GM20000 (cell line): ENCODE measurements at places on chromosomes 12 and 14.

GRCh38 chr12:113271466-113271852 lies 50.2 kb downstream of the TPCN1 start:
- no peak for DNase-seq

GRCh38 chr12:92486443-92487137 lies 216.2 kb upstream of the PLEKHG7 start:
- DNase-seq, result no peak

DNA sequence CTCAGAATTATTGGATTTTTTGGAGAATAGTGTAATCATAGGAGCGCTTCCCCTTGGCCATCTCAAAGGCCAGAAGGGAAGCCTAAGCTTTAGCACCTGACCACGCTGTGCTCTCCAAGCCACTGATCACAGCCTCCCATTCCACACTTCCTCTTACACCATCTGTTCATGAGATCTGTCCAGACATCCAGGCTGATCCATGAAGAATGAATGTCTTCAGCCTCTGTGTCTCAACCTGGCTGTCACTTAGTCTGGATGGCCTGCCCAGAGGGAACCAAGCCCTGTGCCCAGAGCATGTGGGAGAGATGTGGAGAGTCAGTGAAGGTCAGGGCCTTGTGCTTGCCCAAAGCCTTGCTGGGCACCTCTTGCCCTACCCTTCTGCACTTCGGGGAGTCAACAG lies 40.5 kb downstream of the TSPAN11 start:
- DNase-seq, result no peak

- DNase-seq, result no peak
These were observed 439.3 kb upstream of the PRICKLE1 start for GRCh38 chr12:43028826-43029225.

- no peak for DNase-seq
These were observed 12.1 kb downstream of the TCL1A start for GRCh38 chr14:95701846-95702221.

DNA sequence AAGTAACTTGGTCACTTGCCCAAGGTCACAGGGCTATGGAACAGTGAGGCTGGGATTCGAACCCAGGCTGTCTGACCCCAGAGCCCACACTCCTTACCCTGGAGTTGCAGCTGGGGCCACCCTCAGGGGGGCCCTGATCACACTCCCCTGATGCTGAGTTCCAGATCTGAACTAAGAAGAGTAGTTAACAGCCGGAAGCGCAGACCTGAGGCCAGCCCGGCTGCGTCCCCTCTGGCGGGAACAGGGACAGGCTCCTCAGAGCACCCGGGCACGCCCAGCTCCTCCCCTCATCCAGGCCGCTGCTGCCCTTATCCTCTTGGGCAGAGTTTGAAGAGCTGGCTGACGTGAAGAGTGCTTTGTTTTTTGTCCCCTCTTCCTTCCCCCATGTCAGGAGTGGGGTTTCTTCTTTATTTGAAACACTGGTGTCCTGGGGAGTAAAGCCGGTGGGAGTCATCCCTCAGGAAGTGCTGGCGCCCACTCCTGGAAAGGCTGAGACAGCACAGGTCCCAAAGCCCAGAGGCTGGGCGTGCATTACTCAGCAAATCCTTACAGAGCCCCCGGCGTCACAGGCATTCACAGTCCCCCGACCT lies 8.7 kb downstream of the PHB2 start:
- peak; percentile 68 for DNase-seq

GRCh38 chr12:124175704-124176103 lies 119.2 kb upstream of the RFLNA start:
- DNase-seq, result no peak

DNA sequence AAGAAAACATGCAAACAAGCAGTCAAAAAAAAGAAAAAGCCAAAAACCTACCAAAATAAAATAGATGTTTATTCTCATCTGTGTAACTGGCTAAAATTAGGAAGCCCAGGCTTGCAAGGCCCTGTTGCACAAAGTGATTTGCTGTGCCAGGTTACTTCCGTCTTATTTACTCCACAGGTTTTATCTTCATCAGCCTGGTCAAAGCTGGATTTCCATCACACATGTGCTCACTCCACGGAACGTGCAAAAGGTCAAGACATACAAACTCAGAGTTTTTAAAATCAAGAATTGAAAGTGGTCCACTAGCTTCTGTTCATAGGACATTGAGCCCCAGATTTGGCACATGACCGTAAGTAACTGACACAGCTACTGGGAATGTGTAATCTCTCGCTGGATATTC lies 14.8 kb downstream of the KCNJ8 start:
- no peak for DNase-seq

DNA sequence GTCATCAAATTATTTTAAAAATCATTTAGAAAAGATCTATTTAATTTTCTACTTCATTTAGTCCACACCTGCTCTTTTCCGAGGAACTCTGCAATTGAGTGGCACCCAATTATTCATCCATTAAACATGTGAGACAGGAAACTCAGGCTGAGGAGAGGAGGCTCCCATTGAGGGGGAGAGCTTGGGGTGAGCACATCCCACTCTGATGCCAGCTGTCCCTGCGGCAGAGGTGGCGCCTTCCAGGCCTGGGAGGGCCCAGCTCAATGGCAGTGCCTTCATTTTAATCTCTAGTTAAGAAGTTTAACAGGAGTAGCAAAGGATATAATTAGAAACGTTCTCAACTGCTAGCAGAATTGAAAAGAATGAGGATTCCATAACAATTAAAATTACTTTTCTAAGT lies 92.0 kb downstream of the ITPR2 start:
- DNase-seq, result no peak

GRCh38 chr12:7645395-7646177 lies 20.1 kb downstream of the APOBEC1 start:
- DNase-seq, result peak; percentile 65

- DNase-seq, result no peak
These were observed 130.7 kb downstream of the SMOC1 start for GRCh38 chr14:70009961-70010360.

- DNase-seq, result no peak
These were observed 127.2 kb downstream of the SLC15A5 start for GRCh38 chr12:16150276-16150675.

GRCh38 chr14:61429316-61429715 lies 107.9 kb downstream of the PRKCH start:
- no peak for DNase-seq

GRCh38 chr14:36585100-36585499 lies 2.7 kb upstream of the NKX2-8 start:
- no peak for DNase-seq

DNA sequence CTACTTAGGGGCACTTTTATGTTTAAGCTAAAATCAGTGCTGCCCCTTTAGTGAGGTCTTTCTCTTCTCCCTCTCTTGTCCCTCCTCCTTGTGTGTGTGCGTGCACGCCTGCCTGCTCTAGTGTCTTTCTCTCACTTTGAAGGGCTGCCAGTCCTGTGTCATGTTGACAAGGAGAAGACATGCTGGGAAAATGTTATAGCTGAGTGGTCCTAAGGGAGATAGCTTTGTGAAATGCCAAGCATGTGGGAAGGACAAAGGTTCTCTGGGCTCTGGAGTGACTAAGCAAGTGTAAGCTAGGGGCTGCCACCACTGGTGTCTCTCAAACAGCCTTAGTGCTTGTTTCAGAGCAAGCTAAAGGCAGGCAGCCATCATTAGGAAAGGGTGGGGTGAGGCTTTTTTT lies 108.4 kb downstream of the EMP1 start:
- no peak for DNase-seq

- DNase-seq, result no peak
These were observed 22.6 kb downstream of the IFNG-AS1 start for GRCh38 chr12:68011882-68012207.

DNA sequence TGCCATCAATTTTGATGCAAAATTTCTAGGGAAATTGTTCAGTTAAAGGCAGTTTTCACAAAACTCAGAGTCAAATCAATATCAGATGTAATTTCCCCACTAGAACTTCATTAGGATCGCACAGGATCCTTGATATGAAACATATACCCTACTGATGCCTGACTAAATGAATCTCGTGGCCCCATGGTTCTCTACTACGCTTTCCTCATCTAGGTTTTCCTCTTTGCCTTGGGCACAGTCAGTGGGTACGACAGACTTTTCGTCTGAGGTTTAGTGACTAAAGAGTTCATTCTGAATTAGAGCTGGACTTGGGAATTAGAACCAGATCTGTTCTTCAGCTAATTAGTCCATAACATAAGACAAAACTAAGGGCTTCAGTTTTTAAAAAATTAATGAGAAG lies 42.5 kb upstream of the GNPNAT1 start:
- DNase-seq, result no peak

DNA sequence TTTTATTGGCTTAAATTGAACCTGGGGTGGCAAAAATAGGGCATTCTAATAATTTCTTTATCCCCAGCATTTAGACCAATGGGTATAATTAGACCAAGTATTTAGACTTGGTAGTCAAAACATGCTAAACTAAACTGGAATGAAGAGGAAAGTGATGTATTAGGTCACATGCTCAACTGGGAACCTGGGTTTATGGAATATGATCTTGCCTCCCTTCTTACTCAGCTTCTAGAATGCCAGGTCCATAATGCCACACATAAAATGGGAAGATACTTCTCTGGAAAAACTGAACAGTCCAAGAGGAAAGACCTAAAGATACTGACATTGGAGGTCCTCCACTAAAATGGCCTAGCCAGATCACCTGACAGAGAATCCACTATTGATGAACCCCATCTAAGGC lies 6.2 kb upstream of the BIN2 start:
- DNase-seq, result no peak

GRCh38 chr12:106918746-106919145 lies 37.0 kb upstream of the TMEM263 start:
- DNase-seq, result no peak

- DNase-seq, result no peak
These were observed 109.4 kb downstream of the TMEM30B start for GRCh38 chr14:61171727-61172126.

GRCh38 chr12:132571598-132571997 lies 38.8 kb downstream of the LRCOL1 start:
- DNase-seq, result no peak

DNA sequence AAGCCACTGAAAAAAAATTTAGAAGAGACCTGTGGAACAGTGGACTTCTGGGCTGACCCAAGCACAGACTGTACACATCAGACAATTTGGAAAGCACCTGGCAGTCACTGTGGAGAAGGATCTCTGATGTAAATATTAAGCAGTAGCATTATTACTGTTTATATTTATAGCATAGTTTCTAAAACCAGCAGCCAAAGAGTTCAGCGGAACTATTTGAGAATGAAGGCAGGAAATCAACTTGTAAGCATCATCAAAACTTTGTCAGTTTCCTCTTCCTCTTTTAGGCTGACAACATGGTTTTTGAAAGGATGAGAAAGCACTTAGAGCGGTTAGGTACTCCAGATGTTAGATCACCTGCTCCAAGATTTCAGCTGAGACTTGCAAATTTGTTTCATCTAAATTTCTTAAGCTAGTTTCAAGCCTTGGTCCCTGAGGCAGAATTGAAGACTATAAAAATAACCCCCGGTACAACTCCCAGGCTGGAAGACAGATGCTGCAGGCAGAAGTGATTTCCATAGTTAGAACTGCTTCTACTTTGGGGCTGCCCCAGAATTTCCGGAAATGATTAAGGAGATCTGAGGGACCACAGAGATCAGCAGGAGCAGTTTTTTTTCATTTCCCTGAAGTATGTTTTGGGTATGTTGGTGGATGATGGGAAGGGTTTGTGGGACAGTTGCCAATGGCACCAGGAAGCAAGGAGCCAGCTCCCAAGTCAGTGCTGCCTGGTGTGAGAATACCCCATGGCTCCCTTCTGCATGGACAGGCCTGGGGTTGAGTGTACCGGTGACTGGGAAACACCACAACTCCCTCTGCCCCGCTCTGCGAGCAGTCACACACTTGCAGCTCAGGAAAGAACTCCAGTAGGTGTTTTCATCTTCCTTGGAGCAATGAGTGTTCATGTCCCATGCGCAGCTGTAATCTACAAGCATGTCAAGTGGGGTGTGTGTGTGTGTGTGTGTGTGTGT lies 354.5 kb downstream of the NUAK1 start:
- DNase-seq, result peak; percentile 13

DNA sequence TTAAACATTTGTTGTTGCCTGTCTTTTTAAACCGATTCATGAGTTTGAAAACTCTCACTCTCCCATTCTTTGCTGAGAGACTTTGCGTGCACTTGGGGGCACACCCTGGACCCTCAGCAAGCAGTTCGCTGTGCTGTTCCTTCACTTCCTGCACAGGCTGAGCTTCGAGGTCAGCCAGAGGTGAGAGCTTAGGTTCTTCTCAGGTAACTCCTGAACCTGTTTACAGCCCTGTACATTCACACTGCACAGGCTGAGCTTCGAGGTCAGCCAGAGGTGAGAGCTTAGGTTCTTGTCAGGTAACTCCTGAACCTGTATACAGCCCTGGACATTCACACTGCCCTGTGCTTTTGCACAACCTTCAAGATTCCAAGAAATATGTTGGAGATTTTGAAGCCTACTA lies 9.8 kb upstream of the CLECL1 start:
- DNase-seq, result no peak

DNA sequence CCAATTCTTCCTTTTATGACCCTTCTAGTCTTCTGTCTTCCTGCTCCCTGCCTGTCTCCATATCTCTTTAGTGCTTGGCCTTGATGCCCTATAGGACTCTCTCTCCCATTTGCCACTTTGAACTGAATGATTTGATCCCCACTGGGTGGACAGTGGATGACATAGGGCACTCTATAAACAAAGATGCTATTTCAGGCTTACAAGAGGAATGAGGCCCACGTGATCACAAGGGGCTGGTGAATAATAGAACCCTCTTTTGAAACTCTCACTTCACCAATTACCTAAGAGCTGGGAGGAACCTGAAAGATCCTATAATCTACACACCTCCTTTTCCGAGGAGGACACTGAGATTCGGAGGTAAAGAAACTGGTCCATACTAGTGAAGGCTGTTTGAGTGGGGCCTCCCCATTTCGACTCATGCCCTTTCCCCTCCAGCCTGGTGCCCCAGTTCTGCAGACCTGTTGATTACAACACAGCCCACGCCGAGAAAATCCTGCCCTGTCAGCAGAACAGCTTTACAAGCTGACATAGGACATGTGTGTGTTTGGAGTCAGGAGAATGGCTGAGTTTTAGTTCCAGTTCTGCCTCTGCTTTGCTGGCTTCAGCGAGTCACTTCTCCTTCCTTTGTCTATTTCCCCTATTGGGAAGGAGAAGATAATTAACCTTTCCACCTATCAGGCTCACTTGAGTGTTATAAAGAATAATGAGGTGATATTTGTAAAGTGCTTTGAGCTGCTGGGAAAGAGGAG lies 400.3 kb downstream of the ZFP36L1 start:
- no peak for DNase-seq

- no peak for DNase-seq
These were observed 180.7 kb upstream of the NRXN3 start for GRCh38 chr14:77989441-77989991.
